ENCODE measurements at places on chromosomes 11 and 22.

DNA sequence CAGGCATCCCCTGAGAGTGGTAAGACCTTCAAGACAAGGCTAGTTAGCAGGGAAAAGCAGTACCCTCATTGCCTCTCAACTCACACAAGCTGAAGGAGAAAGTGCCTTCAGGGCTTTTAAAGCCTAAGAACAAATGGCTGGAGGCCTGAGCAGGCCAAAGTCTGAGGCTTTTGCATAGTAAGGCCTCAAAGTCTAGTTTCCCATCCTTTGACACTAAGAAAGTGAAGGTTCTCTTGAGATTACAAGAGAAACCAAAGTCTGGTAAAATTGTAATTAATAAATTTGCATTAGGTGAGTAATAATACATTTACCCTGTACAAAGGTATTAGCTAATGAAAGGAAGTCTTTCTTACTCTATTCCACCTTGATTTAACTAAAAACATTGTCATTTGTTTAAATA, 47.0 kb upstream of the CCDC89 start:
- no peak for DNase-seq

DNA sequence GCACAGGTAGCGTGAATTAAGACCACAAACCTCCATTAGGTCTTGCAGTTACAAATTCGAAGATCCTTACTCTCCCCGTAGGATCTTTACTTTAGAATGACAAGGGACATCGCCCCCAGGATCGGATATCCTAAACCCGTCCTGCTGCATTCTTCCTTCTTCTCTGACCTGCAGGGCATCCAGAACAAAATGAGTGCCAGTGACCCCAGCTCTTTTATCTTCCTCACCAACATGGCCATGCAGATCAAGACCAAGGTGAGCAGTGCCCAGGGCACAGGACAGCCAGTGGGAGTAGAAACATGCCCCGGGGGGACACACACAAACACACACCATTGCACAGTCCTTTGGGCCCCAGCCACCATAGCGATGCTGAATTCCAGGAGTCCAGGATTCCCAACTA, 42.6 kb upstream of the MPEG1 start:
- no peak for DNase-seq

GRCh38 chr11:19225581-19225980, 15.2 kb downstream of the E2F8 start:
- DNase-seq, result no peak

DNA sequence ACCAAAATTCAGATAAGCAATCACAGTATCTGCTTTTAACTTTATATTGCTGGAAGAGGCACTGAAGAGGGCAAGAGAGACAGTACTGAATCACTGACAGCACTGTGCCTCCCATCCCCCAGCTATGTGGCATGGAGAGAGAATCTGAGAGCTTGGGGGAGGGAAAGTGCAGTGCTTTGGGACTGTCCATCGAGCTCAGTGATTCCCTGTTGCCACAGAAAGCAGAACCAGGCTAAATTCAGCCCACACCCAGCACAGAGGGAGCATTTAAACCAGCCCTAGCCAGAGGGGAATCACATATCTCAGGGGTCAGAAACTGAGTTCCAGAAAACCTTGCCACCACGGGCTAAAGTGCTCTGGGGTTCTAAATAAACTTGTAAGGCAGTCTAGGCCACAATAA, 44.3 kb downstream of the KCNQ1 start:
- DNase-seq, result no peak

GRCh38 chr11:88421530-88421929, 84.0 kb upstream of the CTSC start:
- DNase-seq, result no peak

- DNase-seq, result peak; percentile 87
These were observed 7.8 kb downstream of the SIGIRR start for GRCh38 chr11:406796-407650.

DNA sequence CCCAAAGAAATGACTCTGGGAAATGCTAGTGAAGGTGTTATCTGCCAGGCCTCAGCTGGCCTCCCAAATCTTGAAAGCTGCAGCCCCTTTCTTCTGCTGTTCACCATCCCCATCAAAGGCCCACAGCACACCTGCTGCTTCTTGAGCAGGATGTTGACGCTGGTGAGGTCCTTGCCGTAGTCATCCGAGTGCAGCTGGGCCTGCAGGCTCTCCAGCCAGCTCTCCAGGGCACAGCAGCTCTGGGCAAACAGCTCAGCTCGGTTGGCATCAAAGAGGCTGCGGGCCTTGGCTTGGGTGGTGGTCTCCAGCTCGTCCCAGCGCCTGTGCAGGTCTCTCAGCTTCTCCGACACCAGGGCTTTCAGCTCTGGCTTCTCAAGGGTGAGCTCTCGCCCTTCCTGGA, 18.5 kb upstream of the RBM4B start:
- DNase-seq, result no peak

GRCh38 chr11:75431533-75432525, 1.2 kb downstream of the KLHL35 start:
- DNase-seq, result no peak

DNA sequence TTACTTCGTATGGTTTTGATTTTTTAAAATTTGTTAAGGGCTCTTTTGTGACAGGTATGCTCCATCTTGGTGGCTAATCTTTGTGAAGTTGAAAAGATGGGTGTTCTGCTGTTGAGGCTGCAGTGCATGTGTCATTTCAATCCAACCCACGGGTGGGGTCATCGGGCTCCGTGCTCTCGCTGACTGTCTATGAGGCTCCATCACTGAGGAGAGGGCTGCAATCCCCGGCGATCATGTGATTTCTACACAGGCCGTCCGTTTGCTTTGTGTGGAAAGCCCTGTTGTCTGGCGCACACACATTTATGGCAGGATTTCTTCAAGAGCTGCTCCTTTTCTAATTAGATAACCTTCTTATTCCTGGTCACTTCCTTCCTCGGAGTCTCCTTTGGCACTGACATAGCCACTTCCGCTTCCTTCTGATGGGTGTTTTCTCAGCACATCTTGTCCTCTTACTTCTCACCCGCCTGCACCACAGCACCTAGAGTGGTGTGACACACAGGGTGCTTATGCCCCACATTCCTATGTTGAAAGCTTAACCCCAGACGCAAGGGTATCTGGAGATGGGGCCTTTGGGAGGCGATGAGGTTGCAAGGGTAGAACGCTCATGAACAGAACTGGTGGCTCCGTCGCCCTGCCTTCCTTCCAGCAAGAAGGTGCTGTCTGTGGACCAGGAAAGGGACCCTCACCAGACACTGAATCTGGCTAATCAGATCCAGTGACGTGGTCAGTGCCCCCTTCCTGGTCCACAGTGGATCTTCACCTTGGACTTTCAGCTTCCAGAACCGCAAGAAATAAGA, 9.4 kb downstream of the MOB2 start:
- DNase-seq, result no peak

GRCh38 chr22:46490538-46490937, 46.9 kb downstream of the CELSR1 start:
- no peak for DNase-seq

- no peak for DNase-seq
These were observed 26.2 kb downstream of the PRR14L start for GRCh38 chr22:31723723-31724122.

DNA sequence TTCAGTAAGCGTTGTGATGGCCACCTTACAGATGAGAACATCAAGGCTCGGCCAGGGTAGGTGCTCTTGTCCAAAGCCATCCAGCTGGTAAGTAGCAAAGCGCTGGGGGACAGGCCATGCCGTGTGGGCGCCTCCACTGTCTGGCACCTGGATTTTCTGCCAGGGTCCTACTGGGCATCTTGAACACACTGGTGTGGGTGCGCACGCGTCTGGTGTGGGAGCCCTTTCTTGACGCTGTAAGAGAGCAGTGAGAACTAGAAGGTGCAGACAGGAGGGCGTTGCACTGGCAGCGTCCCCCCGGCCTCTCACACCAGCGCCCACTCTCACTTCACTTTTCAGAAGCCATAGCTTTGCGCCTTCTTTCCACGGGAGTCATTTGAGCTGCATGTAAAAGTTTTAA, 296.6 kb downstream of the TBC1D22A start:
- DNase-seq, result no peak

GRCh38 chr22:28773461-28773867, 969 bp downstream of the CCDC117 start:
- no peak for DNase-seq

DNA sequence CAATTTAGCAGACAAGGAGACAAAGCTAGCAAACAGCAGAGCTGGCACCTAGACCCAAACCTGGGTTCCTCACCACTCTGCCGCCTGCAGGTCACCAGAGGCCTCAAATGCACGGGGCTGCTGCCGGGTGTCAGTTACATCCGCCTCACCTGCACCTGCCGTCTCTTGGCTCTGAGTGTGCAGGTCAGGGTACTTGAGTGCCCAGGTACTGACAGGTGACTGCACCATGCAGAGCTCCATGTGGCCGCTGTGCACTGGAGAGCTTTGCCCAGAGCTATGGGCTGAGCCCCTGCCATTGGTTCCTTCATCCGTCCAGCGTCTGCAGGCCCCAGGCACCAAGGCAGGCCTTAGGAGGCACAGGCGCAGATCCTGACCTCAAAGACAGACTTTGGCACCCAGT, 35.0 kb downstream of the PDGFB start:
- no peak for DNase-seq

GRCh38 chr11:47768101-47768612, 1.0 kb upstream of the FNBP4 start:
- DNase-seq, result no peak

- DNase-seq, result no peak
These were observed 32.5 kb upstream of the IZUMO1R start for GRCh38 chr11:94271885-94272372.

DNA sequence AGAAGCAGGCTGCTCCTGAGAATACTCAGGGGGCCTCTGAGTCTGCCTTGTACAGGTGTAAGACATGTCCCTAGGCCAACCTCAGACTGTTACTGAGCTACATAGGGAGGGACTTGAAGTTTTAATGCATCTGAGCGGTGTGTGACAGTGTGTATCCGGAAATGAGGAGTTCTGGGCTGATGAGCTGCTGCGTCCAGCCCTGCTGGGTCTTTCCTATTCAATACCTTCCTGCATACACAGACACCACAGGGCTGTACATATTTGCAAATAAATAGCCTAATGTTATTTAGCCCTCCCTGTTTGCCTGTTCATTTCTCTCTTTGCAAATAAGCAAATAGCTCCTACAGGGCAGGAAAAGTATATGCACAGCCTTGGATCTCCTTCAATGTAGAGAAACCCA, 134.7 kb upstream of the KIRREL3 start:
- no peak for DNase-seq

DNA sequence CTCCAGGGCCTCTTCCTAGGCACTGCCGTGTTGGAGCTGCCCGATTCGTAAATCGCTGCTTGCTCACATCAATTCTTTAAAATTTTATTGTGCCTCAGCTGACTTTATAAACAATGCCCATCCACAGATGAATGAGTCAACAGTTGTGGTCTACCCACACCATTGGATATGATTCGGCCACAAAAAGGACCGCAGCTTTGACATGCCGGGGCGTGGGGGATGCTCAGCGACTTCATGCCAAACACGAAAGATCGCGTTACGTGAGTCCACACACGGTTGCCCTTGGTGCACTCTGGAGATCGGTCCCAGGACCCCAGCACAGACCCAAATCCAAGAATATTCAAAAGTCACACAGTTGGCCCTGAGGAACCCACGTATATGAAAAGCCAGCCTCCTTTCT, 195.7 kb downstream of the CTTN start:
- DNase-seq, result no peak

GRCh38 chr11:9211322-9211721, 53.8 kb downstream of the DENND5A start:
- DNase-seq, result no peak

DNA sequence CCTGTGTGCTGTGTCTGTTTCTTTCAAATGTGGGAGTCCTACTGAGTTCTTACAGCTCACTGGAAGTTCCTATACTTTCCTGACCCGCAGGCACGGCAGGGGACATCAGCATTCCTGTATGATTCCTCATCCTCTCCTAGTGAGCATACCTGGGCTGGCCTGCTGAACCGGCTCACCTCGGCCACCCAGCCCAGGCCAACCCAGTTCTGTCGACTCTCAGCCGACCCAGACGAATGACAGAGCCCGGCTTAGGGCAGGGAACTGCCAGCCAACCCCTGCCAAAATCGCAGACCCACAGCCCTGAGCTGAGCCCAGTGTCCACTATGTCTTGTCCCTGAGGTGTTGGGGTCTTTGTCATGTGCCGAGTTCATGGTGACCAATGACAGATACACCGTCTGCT, 339.7 kb downstream of the BRD1 start:
- DNase-seq, result no peak

- no peak for DNase-seq
These were observed 24.1 kb downstream of the APOL3 start for GRCh38 chr22:36136475-36136874.

DNA sequence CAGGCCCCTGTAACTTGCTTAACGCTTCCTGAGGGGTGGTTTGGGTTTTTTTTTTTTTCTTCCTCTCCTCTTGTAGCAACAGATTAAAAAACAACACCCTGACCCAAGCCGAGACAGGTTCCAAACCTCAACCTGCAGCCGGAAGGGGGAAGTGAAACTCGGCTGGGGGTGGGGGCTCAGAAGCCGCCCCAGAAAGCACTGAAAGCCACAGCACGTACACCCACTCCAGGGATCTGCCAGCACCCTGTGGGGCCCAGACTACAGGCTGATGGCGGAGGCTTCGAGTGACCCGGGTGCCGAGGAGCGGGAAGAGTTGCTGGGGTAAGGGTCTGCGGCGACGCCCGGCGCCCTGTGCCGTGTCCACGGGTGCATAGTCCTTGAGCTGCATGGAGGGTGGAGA, at the start of gene LSP1:
Gene LSP1 (plus strand): TSS at position 208 of the 400 bp plus-strand sequence. CDS start 61 bp downstream, at position 269.
- DNase-seq, result peak; percentile 55

DNA sequence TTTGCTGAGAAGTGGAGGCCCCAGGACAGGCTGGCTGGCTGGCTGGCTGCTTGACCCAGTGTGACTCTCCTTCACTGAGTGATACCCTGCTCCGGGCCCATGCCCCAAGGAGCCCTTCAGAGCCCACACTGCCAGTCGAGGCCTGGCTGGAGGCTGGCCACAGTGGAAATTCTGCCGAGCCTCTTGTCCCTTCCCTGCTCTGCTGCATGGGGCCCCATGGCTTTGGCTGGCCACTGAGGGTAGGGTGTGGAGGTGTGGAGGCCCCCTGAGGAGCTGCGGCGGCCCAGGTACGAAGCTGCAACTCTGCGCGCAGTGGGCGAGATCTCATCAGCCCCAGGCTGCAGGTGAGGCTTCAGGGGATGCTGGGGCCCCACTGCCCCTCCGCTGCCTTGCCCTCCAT, 33.4 kb upstream of the HMOX1 start:
- no peak for DNase-seq

DNA sequence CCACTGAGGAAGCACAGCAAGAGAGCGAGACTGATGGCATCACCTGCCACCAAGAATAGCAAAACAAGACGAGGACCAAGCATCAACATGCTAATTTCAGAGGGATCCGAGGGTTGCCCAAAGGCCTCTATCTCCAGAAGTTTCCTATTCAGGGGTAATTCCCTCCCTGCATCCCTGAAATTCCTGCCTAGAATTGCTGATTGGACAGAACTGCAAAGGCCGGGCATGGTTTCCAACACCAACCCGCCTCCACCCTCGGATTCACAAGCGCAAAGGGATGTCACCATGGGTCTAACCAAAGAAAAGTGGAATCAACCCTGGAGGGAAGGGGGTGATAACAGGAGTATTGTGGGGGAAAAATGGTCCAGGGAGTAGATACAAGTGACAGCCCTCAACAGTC, 28.3 kb upstream of the ETS1 start:
- DNase-seq, result no peak
